SK-N-MC (cell line): ENCODE measurements at places on chromosomes 6 and 20.

DNA sequence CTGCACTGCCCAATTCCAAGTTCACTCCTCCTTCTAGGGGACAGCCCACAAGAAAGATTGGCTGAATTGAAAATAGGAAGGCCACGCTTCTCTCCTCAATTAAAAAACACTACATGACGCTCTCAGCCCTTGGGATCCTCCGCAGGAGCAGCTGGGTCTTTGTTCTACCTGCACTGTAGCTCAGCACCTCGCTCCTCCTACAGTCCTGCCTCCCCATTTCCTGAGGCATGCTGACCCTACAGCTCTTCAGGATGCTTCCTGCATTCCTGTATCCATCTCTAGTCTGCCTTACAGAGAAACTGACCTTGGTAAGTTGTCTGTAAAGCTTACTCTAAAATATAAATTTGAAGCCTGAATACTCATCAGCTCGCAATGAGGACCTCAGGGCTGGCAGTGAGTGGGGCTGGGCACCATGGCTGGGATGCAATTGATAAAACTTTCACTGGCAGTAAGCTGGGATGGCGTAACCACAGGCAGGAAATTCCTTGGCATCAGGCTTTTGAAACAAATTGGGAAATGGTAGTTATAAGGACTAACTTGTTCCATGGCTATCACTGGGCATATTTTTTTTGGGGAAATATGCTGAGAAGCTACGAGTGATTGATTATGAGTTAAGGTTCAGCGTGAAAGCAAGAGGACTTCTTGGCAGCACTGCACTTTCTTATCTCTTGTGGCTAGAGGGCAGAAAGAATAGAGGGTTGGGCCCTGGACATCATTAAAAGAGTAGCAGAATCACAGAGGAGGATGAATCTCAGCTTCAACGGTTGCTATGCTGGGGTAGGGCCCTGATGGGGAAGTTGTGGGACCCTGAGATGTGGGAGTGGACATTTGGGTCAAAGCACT lies 11.7 kb upstream of the SIRPB1 start:
- DNase-seq = no peak

GRCh38 chr20:62069741-62070216 lies 4.1 kb upstream of the TAF4 start:
- no peak for DNase-seq

- no peak for DNase-seq
Observed at GRCh38 chr6:118859517-118860064, 34.4 kb upstream of the ASF1A start.

- DNase-seq = no peak
Observed at GRCh38 chr20:37179683-37180524, 556 bp upstream of the MROH8 start.

- no peak for DNase-seq
Observed at GRCh38 chr6:51260003-51260402, 441.3 kb downstream of the TFAP2B start.

- no peak for DNase-seq
Observed at GRCh38 chr6:92667843-92668242, 751.5 kb downstream of the EPHA7 start.

DNA sequence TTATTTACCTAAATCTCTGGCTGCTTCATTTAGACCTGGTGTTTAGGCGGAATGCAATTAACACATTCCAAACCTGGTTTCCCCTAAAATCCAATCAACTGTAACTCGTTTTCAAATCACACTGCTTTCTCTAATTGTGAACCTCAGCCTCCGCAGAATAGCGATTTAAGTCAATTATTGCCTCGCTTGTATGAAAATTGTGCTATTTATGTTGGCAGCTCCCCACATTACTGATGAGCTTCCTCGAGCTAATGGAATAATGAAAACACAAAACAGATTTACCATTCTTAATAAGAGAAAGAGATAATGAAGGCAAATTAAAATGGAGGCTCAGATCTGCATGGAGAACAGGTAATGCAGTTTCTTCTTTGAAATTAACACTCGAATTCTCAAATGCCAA lies 67.9 kb downstream of the SLC2A10 start:
- no peak for DNase-seq

DNA sequence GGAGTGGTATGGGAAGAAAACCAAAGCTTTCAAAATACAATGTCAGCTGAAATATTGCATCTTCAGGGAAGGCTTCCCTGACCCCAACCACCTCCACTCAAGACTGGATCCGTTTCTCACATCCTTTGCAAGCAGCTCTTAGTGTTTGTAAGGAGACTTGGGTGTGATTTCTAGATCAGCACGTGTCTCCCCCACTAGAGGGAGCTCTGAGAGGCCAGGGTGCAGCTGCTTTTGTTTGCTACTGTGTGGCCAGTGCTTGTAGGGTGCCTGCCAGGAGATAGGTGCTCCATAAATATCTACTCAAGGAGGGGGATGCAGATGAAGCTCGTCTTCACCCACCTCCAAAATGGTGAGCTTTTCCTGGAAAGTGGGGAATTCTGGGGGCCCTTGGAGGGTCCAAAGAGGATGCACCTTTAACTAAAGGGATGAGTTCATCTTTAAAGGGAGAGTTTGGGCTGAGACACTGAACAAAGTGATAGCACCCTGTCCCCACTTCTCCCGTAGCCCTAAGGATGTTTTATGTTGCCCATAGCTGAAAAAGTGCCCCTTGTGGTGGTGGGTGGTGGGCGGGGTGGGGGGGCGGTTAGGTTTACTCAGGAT lies 52.6 kb upstream of the MAFB start:
- DNase-seq = no peak

DNA sequence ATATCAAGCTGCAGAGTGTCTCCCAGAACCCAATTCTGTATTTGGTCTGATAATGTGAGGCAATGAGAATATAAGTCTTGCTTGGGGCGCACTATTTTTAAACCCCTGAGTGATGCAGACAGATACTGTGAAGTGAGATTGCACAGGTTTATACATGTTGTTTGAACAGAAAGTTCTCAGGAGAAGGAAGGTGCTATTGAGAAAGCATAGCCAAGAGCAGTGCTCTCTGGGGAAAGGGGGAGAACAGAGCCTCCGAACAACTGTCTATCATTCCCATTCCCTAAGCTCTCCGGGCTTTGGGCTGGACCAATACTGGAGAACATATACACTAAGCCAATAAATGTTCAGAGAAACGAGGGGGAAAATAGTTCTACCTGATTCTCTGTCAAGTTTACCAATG lies 75.8 kb downstream of the PERP start:
- no peak for DNase-seq

- no peak for DNase-seq
Observed at GRCh38 chr20:63128956-63129355, 87.0 kb downstream of the YTHDF1 start.

DNA sequence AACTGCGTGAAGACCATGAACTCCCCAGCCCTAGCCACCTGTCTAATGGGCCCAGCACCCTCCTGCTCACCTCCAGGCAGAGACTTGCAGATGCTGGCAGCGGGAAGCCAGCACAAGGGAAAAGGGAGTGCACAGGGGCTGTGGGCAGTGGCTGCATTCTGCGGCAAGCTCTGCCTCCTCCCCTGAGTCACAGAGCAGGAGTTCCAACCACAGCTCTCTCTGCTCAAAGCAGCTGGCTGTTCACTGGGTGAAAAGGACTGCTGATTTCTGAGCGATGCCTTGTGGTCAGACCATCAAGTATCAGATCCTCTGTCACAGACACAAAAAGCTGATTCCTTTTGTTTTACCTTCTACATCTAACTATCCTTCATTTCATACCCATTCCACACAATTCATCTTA lies 10.5 kb downstream of the NKX2-2 start:
- no peak for DNase-seq
